ENCODE measurements at places on chromosomes 11 and 22.

DNA sequence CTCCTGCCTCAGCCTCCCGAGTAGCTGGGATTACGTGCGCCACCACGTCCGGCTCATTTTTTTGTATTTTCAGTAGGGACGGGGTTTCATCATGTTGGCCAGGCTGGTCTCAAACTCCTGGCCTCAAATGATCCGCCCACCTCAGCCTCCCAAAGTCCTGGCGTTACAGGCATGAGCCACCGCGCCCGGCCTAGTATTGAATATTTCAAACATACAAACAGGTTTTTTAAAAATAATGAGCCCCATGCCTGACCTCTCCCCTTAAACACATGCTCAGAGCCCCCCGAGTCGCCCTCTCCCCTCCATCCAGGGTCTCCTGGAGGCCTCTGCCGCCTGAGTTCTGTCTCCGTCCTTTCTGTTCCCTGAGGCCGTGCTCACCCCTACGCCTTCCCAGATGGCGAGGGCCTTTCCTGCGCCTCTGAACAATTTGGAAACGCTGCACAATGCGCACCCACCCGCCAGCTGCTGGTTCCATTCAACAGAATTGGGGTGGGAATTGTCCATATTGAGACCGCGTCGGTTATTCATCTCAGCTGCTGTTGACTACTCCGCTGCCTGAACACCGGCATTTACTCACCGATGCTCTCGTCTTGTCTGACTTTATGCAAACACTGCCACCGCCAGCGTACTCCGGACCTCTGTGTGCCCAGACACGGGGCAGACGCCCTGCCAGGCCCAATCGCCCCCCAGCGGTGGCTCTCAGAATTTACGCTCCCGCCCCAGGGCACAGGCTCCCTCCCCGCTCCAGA lies 13.6 kb upstream of the RNH1 start:
- no peak for DNase-seq

DNA sequence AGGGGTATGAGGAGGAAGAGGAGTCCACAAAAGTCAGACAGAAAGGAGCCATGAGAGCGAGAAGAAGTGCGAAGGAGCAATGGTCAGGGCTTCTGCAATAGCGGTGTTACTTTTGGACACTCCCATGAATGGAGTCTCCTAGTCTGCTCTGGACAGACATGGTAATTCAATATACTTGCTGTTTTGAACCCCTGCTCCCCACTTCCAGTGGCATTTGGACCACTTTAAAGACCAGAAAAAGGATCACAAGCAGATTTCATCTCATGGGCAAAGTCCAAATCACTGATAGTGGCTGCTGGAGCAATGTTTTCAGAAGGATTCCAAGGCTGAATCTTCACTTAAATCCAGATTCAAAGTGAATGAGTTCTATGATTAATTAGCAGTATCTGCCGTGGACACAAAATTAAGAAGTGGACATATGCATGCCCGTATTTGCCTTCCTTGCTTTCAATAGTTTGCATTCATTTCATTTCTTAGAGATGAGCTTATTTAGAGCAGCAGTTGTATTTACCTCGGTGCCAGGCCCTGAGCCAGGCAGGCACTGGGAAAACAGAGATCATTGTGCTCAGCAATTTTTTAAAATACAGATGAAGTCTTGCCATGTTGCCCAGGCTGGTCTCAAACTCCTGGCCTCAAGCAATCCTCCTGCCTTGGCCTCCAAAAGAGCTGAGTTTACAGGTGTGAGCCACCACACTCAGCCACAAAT lies 72.0 kb downstream of the SLC1A2 start:
- DNase-seq = no peak

DNA sequence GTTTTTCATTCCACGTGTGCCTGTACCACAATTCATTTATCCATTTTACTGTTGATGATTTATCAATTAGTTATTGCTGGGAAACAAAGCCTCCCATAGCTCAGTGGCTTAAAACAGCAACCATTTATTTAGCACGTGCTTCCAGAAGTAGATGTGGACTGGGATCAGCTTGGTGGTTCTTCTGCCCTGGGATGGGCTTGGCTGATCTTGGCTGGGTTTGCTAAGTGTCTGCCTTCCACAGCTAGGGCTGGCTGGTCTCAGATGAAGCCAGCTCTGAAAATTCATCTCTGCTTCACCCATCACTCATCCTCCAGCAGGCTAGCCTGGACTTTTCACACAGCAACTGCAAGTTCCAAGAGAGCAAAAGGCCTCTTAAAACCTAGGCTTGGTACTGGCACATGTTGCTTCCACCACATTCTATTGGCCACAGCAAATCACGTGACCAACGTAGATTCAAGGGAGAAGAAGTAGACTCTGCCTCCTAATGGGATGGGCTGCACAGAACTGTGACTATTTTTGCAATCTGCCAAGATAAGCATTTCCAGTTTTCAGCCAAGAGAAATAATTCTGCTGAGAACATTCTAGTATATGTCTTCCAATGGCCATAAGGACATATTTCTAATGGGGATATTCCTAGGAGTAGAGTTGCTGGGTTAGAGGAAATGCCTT lies 124.9 kb downstream of the MN1 start:
- DNase-seq = no peak

GRCh38 chr11:5809905-5810795 lies 1.4 kb downstream of the OR52N2 start:
- no peak for DNase-seq

DNA sequence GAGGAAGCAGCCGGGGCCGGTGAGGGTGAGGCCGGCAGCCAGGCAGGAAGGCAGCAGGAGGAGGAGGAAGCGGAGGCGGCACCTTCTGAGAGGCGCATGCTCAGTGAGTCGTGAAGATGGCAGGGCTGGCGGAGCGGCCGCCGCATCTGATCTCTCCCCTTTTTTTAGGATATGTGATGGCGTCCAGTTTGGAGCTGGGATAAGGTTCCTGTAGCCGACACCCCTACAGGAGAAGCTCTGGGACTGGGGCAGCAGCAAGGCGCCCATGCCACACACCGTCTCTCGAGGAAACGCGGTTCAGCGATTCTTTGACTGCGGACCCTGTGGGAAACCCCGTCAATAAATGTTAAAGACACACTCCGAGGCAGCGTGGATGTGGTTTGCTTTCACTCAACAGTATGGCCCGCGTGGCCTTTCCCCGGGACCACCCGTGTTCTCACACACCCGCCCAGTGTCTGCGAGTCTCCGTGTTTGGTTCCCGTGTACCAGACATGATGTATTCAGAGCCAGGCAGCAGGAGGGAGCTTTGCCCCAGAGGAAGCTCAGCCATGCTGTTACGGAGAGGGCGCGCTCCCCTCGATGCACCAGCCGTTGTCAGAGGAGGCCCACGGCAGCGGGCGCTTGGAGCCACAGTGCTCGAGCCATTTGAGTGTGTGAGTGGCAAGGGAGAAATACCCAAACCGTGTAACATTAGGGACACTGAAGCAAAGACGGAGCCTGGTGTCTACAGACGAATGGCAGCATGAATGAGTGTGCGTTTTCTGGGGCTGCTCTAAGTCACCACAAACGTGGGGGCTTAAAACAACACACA lies 27.7 kb upstream of the PARVB start:
- no peak for DNase-seq

GRCh38 chr11:1803246-1803645 lies 31.5 kb upstream of the SYT8 start:
- DNase-seq = no peak

DNA sequence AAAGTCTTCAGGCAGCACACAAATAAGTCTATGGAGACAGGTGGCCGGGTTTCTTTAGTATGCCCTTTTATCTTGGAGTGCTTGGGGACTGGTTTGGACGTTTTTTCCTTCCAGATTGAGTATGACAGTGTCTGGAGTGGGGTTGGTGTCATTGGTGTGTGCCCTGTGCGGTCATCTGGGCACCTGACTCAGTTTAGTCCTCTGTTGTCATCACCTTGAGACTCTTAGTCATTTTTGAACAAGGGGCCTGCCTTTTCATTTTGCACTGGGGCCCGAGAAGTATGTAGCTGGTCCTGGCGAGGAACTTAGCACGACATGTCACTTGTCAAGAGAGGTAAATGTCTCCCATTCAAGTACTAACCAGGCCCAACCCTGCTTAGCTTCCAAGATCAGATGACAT lies 27.2 kb upstream of the MYO18B start:
- DNase-seq = no peak

DNA sequence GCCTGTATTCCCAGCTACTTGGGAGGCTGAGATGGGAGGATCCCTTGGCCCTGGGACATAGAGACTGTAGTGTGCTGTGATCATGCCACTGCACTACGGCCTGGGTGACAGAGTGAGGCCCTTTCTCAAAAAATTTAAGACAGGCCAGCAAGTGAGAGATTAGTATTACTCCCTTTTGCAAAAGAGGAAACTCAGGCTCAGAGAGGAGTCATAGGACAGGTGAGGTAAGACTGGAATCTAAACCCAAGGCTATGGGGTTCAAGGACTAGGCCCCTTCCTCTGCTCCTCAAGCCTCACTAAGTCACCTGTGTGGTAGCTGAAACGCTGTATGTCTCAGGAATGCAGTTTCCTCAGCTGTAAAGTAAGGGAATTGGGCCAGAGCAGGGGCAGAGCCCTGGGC lies 1.6 kb upstream of the P2RY2 start:
- no peak for DNase-seq

GRCh38 chr11:46352063-46352841 lies 5.0 kb downstream of the DGKZ start:
- DNase-seq = no peak
